Calu3 (cell line): ENCODE measurements at places on chromosomes 1 and 21.
A peak's percentile ranks its signal among the peaks of the same experiment; 100 is the strongest.

GRCh38 chr1:14514739-14515138 is 83.7 kb upstream of the KAZN start:
- DNase-seq = no peak

GRCh38 chr21:44897326-44898010 is 23.2 kb downstream of the ITGB2 start:
- DNase-seq = no peak

DNA sequence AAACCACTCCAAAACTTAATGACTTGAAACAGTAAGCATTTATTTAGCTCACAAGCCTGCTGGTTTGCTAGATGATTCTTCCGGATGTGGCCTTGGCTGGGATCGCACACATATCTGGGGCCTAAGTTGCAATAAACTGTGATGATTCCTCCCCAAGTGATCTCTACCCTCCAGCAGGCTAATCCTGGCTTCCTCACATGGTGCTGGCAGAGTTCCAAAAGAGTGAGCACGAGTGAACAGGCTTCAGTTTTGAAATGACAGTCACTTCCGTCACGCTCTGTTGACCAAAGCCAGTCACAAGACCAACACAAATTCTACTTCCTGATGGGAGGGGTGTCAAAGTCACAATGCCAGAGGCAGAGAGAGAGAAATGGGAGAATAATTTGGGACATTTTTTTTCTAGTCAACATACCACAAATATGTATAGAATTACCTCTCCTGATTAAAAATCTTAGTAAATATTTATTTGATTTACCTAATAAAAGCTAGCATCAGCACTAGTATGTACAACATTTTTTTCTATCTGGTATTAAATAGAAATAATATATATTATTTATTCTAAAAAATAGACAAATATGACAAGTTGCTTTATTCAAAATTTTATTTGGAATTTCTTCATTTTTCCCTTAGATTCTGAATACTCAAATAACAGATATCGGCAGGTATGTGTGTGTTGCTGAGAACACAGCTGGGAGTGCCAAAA is 292.7 kb downstream of the TPR start:
- DNase-seq = peak; percentile 75

DNA sequence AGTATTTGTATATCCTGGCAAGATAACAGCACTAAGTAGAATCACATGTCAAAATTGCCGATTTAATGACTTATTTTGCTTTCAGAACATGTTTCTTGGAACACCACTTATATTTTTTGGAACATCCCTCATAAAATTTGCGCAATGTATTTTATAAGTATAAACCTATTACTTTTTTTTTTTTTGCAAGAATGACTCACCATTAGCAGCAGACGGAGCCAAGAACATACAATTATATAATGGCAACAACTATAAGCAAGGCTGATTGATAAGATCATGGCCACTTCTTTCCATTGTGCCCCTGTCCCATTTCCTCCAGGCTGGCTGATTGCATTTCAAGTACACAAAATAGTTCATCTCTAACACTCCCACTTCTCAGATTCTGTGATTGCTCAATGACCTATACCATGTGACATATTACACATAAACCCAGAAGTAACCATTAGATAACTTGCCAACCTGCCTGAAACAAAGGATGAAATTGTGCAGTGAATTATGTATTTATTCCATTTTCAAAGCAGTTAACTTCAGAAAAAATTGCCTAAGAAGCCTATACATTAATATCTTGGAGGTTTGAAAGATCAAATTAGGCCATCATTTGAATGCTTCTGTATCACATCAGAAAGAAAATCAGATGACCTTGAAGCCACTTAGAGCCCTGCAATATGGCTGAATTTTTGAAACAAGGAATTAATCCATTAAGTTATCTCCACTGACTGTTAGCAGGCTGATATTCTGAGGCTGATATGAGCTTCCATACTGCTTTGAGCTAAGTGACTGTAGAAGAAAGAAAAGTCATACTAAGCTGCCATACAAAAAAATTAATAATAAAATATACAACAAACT is 77.8 kb upstream of the PRMT6 start:
- no peak for DNase-seq

- DNase-seq = no peak
These were observed 785.2 kb upstream of the B3GALT2 start for GRCh38 chr1:193971595-193971994.
